NCI-H1105 (cell line): ENCODE measurements at places on chromosomes 12 and 14.

- DNase-seq: no peak
These were observed 156.8 kb downstream of the SLC5A8 start for GRCh38 chr12:101053203-101053602.

GRCh38 chr12:57010627-57011247 lies 4.4 kb upstream of the ZBTB39 start:
- no peak for DNase-seq

GRCh38 chr12:28878629-28879028 lies 270.4 kb upstream of the FAR2 start:
- no peak for DNase-seq

DNA sequence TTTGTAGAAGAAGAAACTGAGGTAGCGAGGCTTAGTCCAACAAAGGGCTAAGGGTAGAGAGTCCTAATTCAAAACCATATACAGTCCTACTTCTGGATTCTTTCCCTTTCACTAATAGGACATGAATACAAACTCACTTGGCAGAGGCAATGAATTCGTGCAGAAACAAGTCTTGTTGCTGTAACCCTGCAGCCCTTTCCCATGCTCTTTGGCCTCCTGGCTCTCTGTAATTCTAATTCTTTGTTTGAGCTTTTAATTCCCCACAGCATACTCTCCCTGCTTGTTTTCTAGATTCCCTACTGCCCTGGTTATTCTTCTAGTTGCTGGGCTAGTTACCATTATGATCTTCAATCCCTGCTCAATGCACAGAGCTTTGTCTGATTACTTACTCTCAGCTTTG lies 381.4 kb downstream of the ETNK1 start:
- DNase-seq: no peak

- no peak for DNase-seq
These were observed 2.5 kb upstream of the RNASE13 start for GRCh38 chr14:21037156-21037555.

GRCh38 chr12:70553391-70553859 lies 83.8 kb downstream of the PTPRB start:
- no peak for DNase-seq

DNA sequence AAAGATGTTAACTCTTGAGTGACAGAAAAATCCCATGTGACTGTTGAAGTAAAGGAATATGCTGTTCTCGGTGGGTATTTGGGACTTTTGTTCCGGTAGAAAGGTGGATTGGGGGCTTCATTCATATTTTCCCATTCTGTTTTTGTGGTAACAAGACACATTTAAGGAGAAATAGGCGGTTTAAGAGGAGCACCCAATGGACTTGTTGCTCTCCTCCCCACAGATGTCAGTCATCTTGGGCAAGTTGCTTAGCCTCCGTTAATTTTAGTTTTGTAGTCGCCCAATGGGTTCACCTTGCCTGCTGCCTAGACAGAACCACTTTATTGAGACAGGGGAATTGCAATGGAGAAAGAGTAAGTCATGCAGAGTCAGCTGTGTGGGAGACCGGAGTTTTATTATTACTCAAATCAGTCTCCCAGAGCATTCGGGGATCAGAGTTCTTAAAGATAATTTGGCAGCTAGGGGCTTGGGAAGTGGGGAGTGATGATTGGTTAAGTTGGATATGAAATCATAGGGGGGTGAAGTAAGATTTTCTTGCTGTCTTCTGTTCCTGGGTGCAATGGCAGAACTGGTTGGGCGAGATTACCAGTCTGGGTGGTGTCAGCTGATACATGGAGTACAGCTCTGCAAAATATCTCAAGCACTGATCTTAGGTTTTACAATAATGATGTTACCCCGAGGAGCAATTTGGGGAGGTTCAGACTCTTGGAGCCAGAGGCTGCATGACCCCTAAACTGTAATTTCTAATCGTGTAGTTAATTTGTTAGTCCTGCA lies 50.3 kb downstream of the SLC38A1 start:
- DNase-seq: no peak

GRCh38 chr12:122135437-122136031 lies 38.5 kb downstream of the IL31 start:
- DNase-seq: no peak

DNA sequence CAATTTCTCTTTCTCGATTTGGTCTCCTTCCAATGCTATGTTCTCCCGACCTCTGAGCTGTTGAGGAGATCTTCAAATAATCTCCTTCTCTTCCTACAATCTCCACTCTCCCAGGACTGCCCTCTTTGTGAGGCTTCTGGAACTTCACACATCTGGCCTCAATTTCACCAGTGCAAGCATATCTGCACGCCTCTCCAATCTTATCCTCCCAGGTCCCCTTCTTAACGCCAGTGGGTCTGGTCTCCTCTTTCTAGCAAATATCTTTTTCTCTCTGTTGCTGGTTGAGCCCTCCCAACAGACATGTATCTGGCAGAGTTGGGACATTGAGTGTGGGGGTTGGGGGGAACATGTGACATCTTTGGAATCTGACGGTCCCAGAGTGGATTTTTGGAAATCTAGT lies 17.9 kb downstream of the RTL1 start:
- no peak for DNase-seq

DNA sequence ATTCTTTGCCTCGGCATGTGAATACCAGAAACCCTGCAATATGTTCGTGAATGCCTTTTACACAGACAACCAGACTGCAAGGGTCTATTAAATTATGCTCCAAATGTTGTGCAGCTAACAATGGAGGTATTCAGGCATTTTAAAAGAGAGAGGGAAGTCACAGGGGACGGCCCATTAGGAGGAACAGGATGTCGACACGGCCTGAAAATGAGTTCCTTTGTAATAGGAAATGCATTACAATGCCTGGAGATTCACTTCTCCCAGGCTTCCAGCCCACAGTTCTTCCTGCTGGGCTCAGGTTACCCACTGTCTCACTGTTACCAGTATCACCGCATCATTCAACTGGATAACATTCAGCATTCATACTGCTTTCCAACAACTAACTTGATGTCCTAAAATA lies 2.5 kb downstream of the DUSP6 start:
- DNase-seq: no peak

- no peak for DNase-seq
These were observed 22.9 kb downstream of the KIF21A start for GRCh38 chr12:39420043-39420442.

- no peak for DNase-seq
These were observed 35.0 kb downstream of the EPS8 start for GRCh38 chr12:15754233-15754632.

DNA sequence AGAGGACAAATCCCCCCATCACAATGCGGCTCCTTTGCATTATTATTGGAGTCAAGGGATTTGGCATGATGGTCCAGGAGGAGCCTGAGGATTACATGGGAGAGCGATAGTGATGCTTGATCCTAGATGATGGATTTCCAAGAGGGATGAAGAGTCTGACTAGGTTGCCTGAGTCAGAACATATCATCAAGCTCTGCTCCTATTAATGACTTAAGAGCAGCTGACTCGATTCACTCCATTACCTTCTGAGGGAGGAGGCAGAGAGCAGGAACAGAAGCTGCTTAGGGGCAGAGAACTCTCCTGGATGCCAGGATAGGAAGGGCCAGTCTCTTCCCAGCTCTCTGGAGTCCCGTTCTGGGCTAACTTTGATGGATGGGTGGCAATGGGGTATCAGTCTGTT lies 54.0 kb upstream of the CISTR start:
- no peak for DNase-seq

DNA sequence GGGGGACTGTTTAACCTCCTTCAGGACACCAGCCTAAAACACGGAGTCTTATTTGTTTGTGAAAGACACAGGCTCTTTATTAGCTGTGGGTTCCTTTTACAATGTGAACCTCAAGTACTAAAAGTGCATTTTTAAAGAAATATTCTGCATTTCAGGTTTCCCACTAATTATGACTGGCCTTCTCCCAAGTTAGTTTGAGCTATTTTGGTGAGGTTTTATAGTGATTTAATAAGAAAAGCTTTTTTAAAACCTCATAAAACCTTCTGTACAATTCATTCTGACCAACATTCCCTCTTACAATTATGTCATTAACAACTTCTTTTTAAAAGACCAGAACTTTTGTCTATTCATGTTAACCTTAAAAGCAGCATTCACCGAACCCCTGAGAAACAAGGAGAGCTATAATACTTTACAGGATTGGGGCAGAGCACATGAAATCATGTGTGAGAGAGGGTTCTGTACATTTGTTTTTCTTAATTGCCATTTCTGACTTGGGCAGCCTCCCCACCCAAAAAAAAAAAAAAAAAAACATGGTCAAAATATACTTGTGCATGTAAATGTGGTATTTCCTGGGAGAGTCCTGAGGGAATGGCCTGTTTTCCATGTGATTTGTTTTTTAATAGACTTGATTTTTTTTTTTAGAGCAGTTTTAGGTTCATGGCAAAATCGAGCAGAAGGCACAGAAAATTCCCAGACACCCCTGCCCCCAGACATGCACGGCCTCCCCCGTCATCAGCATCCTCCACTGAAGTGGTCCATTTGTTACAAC lies 169.5 kb downstream of the CHST11 start:
- DNase-seq: no peak

DNA sequence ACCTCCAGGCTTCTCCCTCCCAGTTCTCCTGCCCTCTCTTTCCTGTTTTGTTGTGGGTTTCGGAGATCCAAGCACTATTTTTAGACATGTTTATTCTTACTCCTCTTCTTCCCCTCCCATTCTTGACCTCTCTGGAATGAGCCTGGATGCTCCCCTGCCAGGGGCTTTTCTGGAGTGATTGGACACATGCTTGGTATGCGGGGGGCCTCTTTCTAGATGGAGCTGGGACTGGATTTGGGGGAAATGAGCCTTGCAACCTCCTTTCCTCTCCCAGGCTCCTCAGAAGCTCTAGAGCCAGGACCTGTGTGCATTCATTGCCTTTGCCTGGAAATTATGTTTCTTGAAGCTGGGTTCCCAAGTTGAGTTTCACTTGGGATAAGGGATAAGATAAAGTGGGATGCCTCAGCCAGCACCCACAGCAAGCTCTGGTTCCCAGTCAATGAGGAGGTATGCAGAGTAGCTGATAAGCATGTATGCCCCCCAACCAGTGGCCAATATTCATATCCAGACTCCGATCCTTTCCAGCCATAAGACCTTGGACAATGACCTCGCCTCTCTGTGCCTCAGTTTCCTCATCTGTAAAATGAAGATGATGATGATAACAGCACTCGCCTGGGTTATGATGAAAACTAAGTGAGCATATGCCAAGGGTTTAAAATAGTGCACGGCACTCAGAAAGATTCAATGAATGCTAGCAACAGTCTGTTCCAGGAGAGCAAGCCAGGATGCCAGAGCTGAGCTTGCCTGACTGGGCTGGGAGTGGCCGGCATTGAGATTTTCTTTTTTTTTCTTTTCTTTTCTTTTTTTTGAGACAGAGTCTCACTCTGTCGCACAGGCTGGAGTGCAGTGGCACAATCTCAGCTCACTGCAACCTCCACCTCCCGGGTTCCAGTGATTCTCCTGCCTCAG lies 97.8 kb downstream of the SCARB1 start:
- no peak for DNase-seq
